ENCODE measurements at places on chromosomes 1 and 21. TPM values are rescaled to one million over a fixed set of nuclear protein-coding genes. Genes with fewer than 3 reads are reported as not detected.

PCSK9 gene
- not detected for total RNA-seq

CYYR1 gene
- total RNA-seq: 13.2 TPM

OR6K6 gene
- not detected for total RNA-seq

TAS1R3 gene
- total RNA-seq: 0.34 TPM

PSMA5 gene
- 59.4 TPM for total RNA-seq

IL10RB gene
- total RNA-seq: 11.5 TPM

SLC30A10 gene
- total RNA-seq: not detected

MCOLN2 gene
- total RNA-seq: 0.34 TPM

OR2L5 gene
- not detected for total RNA-seq

CFHR3 gene
- 0.49 TPM for total RNA-seq

SPRR4 gene
- total RNA-seq: not detected

All from right cardiac atrium (tissue), 5 donors.